KBM-7 (cell line): ENCODE measurements at places on chromosomes 5 and 9.
A peak's percentile ranks its signal among the peaks of the same experiment; 100 is the strongest.

GRCh38 chr5:31471916-31472315 lies 60.0 kb downstream of the DROSHA start:
- no peak for DNase-seq

DNA sequence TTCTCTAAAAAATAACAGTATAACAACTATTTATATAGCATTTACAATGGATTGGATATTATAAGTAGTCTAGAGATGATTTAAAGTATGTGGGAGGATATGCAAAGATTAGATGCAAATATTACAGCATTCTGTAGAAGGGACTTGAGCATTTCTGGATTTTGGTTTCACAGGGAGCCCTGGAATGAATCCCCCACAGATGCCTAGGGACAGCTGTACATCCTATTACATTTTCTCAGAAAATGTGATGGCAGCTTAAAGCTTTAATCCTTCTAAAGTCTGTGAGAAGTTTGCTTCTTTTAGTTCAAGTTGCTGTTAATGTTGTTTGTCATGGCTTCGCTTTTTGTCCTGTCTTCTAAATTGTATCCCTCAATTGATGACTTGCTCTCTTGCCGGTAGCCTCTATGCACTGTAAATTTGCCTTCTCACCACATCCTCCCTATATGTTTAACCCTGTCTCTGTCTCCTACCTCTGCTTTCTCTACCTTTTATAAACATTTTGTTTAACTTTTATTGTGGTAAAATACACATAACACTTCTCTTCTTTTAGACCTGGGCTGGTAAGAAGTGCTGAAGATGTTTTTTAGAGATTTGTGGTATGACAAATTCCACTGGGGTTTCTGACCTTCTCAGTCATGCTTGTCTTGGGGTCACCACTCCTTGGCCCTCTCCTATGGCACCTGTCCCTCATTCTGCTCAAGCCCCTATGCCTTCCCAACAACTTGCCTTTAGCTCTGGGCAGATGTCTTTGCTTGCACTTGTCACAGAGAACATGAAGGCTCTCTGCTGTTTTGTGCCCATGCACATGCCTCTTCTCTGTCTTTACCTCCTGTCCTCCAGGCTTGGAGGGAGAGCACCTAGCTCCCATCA lies 37.9 kb downstream of the LNPEP start:
- no peak for DNase-seq

GRCh38 chr9:121915304-121915625 lies 177.8 kb downstream of the TTLL11 start:
- DNase-seq = peak; percentile 52

GRCh38 chr9:13266167-13266566 lies 13.3 kb downstream of the MPDZ start:
- no peak for DNase-seq

DNA sequence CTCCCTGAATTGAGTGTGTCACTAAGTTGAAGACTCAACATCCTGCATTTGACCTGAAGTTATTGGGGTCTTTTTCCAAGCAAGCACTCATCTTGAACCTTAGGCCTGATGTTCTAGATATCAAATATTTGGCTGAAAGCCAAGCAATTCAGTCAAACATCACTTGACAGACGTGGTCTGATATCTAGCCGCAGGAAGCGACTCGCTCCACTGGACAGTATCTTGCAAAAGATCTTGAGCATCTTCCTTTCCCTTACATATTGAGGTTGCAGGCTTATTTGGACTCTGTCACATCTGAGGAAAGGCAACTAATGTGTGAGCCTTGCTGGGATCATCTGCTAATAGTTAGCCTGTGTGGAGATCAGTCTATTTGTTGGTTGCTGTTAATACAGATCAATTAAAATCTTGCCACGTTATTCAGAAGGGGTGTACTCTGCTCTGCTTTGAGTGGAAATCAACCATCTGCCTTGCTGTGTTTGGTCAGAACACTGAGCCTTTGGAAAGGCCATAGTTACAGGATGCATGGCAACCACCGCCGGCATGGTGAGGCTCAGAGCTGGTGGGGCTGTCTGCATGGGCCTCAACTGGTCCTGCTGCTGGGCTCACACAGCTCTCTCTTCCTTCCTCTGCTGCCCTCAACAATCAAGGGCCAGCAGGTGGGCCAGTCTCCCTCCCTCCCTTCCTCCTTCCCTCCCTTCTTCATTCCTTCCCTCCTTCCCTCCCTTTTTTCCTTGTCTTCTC lies 166.9 kb upstream of the KLF9 start:
- DNase-seq = peak; percentile 18

GRCh38 chr5:73139485-73139884 lies 19.1 kb downstream of the TMEM171 start:
- DNase-seq = no peak
